ENCODE measurements at places on chromosomes 2 and 18. TPM values are rescaled to one million over a fixed set of nuclear protein-coding genes. Genes with fewer than 3 reads are reported as not detected.

Gene CASP10
- total RNA-seq: 1.6 TPM

- peak overlapping the region; percentile 65 for H3K4me3 ChIP-seq
- no peaks in the 10 kb centered on the region for H3K27me3 ChIP-seq
- peak overlapping the region; percentile 89 for H3K27ac ChIP-seq
- peaks cover 12% of the 10 kb centered on the region for H3K4me1 ChIP-seq
- DNase-seq: no peak
These were observed 121.4 kb upstream of the MAP3K20 start for GRCh38 chr2:172953970-172954852.

DNA sequence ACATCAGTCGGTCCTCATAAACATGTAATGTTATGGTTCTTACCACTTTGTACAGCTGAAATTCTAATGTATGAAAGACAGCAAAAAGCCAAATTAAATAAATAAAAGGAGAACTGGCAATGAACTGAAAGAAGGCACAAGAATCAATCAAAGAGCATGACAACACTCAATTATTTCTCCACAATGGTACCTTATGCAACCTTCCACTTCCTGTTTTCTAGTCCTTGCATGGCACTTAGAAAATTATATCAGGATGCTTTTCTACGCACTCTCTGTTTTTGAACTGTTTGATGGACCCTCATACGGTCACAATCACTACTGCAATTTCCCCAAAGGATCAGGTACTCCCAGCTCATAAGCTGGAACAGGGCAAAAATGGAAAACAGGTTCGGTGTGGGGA, 81.6 kb downstream of the EPB41L3 start:
- no peaks in the 10 kb centered on the region for H3K27me3 ChIP-seq
- no peaks in the 10 kb centered on the region for H3K36me3 ChIP-seq
- H3K27ac ChIP-seq: no peak overlapping the region
- no peak for DNase-seq
- peaks cover 32% of the 10 kb centered on the region for H3K4me1 ChIP-seq

Gene GKN2
- not detected for total RNA-seq

DNA sequence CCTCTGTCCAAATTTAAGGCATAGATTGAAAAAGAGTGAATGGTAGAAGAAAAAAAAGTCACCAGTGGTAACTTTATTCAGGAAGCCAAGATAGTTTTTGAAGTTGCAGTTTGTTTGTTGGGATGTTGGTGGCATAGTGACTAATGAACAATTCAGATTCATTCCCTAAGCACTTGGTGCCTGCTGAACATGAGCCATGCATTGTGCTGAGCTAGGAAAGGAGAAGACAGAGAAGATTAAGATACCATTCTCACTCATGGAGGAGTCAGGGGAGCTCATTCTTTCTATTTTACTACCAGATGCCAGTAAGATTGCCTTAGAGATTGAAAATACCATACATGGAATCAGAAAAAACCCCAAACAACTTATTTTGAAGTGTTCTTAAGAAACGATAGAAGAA, 25.1 kb downstream of the MEIS1 start:
- H3K27me3 ChIP-seq: no peaks in the 10 kb centered on the region
- no peak for DNase-seq
- peaks cover 52% of the 10 kb centered on the region for H3K36me3 ChIP-seq
- peak overlapping the region; percentile 18 for H3K4me3 ChIP-seq
- H3K27ac ChIP-seq: peak overlapping the region; percentile 42

DNA sequence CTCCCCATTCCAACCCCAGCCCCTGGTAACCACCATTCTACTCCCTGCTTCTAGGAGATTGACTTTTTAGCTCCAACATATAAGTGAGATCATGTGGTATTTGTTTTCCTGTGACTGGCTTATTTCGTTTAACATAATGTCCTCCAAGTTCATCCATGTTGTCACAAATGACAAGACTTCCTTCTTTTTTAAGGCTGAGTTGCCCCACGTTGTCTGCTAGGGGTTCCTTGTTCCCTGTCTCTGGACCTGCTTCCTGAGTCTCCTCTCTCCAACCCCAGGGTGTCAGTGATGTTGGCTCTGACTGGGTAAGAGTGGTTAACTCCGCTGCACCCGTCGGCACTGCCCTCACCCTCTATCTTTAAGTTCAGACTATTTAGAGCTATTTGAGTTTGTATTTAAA, 175.2 kb downstream of the SH3RF3 start:
- no peaks in the 10 kb centered on the region for H3K36me3 ChIP-seq
- H3K27ac ChIP-seq: no peak overlapping the region
- DNase-seq: no peak

Gene LCT
- total RNA-seq: 2.8 TPM

DNA sequence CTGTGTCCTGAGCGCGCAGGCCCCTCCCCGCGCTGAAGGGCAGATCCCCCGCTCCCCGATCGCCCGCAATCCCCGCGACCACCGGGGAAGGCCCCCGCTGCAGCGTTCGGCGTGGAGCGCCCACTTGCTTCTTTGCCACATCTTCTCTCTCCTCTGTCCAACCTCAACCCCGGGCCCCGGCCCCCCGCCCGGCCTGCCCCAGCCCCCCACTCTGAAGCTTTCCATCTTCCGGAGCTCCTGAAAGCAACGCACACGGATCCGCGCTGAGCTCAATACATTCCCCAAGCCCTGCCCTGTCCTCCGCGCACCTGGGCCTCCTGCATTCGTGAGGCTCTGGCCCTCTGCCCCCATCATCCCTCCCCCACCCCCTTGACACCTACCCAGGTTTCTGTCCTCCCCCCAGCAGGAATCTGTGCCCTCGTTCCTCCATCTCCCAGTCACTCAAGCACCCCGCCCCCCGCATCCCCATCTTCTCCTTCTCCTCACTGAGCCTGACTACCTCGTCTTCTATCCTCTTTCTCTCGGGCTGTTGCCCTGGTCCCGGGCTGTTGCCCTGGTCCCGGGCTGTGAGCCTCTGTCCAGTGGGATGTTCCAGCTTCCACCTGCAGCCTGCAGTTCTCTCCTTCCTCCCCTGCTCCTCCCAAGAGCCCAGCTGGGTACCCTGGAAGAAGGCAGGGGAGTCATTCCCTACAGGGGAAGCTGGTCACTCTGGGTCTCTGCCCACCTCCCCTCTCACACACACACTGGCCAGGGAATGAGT, 7.8 kb downstream of the SPEG start:
- H3K27ac ChIP-seq: peak overlapping the region; percentile 48
- no peaks in the 10 kb centered on the region for H3K36me3 ChIP-seq
- H3K4me3 ChIP-seq: peak overlapping the region; percentile 85
- no peak for DNase-seq
- H3K27me3 ChIP-seq: peaks cover 28% of the 10 kb centered on the region
- H3K4me1 ChIP-seq: peaks cover 19% of the 10 kb centered on the region

DNA sequence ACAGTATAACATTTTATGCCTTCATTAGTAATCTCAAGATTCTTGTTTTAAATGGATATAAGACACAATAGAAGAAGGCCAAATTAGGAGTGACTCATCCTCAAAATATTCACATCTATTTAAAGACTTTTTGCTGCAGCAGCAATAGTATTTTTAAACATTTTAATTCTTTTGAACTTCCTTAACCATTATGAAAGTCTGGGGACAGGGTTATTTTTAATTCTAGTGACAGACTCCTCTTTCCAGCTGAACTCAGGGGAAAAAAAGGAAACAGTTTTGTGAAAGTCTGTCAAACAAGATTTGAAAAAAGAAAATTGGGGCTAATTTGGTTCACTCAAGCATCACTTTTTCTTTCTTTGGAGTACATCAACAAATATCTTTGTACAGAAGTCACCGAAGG, 541.8 kb downstream of the NUP35 start:
- H3K4me1 ChIP-seq: peaks cover 14% of the 10 kb centered on the region
- H3K36me3 ChIP-seq: no peaks in the 10 kb centered on the region
- H3K4me3 ChIP-seq: no peak overlapping the region
- no peaks in the 10 kb centered on the region for H3K27me3 ChIP-seq
- peak overlapping the region; percentile 2 for H3K27ac ChIP-seq

Gene TGFA
- 6.8 TPM for total RNA-seq

Gene PRSS56
- total RNA-seq: not detected

DNA sequence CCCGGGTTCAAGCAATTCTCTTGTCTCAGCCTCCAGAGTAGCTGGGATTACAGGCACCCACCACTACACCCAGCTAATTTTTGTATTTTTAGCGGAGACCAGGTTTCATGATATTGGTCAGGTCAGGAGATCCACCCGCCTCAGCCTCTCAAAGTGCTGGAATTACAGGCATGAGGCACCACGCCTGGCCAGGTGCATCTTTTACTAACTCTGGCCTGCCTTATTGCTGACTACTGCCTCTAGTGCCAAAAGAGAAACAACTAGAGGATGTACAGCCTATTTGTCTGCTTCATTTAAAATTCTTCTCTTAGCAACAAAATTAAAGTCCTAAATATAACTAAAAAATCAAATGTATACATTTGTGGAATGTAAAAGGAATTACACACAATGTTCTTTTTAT, 115.4 kb downstream of the BMPR2 start:
- H3K27ac ChIP-seq: no peak overlapping the region
- peaks cover 6% of the 10 kb centered on the region for H3K4me1 ChIP-seq
- H3K4me3 ChIP-seq: no peak overlapping the region
- no peak for DNase-seq

Gene SPATA3
- total RNA-seq: not detected

DNA sequence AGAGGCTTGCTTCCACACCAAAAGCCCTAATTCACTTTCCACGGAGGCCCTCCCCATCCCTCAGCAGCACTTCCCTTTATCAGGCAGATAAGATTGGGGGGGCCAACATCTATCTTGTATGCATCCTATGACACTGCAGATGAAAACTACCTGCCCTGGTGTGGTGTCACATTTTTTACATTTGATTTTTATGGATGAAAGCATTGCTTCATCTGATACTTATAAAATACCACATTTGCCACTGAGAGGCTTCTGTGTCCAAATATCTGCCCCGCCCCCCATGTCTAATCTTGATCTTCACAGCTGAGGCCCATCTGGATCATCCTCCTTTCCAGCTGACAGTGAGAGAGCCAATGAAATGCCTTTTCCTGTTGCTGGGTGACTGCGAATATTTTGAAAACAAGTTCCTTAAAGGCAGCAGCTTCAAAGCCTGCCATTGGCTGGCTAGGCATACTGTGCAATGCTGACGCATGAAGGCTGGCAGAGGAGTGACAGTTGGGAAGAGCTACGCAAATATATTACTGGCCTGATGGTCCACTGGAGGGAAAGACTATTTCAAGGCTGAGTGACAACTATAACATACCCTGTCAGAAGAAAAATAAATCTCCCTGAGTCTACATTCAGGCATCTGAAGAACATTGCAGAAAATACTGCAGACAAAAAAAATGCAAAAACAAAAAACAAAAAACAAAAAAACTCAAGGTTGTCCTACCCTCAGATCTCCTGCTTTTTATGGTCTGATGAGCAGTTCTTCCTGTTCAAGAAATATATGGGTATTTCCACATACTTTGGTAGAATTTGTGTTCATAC, 318.7 kb downstream of the PDE11A start:
- peak overlapping the region; percentile 88 for H3K27ac ChIP-seq
- H3K4me1 ChIP-seq: peaks cover 56% of the 10 kb centered on the region
- H3K27me3 ChIP-seq: peaks cover 2% of the 10 kb centered on the region
- DNase-seq: no peak
- H3K36me3 ChIP-seq: no peaks in the 10 kb centered on the region
- peak overlapping the region; percentile 42 for H3K4me3 ChIP-seq

DNA sequence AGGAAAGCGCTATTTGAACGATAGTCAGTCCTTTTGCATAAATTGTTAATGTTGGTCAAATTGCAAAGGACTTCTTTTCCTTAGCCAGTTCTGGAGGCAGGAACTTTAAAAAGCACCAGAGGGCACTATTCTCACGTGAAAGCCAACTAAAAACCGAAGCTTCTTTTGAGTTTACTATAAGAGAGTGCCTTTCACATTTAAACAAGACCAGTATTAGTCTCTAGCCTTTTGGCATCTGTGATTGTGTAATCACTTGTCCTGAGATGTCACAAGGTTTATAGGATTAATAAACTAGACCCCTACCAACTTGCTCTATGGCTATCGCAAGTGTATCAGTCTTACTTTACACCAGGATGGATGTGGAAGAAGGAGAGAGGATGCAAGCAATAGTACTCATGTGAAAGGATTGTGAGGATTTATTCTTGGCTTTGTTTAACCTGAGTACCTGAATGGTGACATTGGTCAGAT, 14.4 kb upstream of the STAT4 start:
- peaks cover 9% of the 10 kb centered on the region for H3K27me3 ChIP-seq
- no peak overlapping the region for H3K27ac ChIP-seq
- no peak for DNase-seq
- no peak overlapping the region for H3K4me3 ChIP-seq
- no peaks in the 10 kb centered on the region for H3K36me3 ChIP-seq

Gene CD302
- 4.2 TPM for total RNA-seq

Gene ADGRF3
- 1.2 TPM for total RNA-seq

Gene CCDC85A
- total RNA-seq: 5.4 TPM

GRCh38 chr2:241844831-241845578, 13.7 kb downstream of the PDCD1 start:
- H3K4me3 ChIP-seq: peak overlapping the region; percentile 70
- H3K36me3 ChIP-seq: no peaks in the 10 kb centered on the region
- H3K4me1 ChIP-seq: peaks cover 13% of the 10 kb centered on the region
- peak overlapping the region; percentile 37 for H3K27ac ChIP-seq

GRCh38 chr2:79831961-79832360, 319.1 kb downstream of the CTNNA2 start:
- no peak overlapping the region for H3K4me3 ChIP-seq
- H3K4me1 ChIP-seq: peaks cover 14% of the 10 kb centered on the region
- H3K36me3 ChIP-seq: no peaks in the 10 kb centered on the region
- H3K27ac ChIP-seq: peak overlapping the region; percentile 6
- DNase-seq: no peak
- no peaks in the 10 kb centered on the region for H3K27me3 ChIP-seq

DNA sequence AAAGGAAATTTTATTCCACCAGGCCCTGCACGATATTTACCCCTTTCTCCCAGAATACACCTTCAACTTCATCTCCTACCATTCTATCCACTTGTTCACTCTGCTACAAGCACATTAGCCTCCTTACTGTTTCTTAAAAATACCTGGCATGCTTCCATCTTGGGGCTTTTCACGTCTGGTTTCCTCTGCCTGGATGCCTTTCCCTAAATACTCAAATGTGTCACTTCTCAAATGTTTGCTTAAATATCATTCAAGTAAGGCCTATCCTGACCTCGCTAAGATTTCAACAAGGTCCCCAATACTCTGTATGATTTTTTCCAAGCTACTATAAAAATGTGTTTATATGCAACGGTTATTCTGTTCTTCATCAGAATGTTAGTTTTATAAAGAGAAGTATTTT, 433.0 kb upstream of the CHAC2 start:
- H3K27me3 ChIP-seq: no peaks in the 10 kb centered on the region
- H3K4me1 ChIP-seq: no peaks in the 10 kb centered on the region
- H3K4me3 ChIP-seq: no peak overlapping the region
- H3K27ac ChIP-seq: no peak overlapping the region

DNA sequence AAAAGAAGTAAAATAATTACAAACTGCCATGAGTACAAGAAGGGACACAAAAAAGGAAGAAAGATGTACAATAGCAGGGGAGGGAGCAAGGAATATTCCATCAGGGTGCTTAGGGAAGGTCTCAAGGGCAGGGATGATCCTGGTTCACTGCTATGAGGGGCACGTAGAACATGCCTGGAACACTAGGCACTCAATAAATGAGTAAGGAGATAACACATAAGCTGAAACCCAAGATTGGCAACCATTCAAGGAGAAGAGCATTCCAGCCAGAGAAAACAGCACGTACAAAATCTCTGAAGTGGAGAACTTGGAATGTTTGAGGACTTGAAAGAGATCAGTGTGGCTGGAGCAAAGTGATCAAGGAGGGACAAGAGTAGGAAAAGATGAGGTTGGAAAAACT, 103.2 kb downstream of the FAM161A start:
- no peak for DNase-seq
- no peaks in the 10 kb centered on the region for H3K36me3 ChIP-seq
- H3K4me3 ChIP-seq: no peak overlapping the region
